Left renal cortex interstitium (tissue), 4 donors: ENCODE measurements at places on chromosomes 5 and 9. TPM values are rescaled to one million over a fixed set of nuclear protein-coding genes. Genes with fewer than 3 reads are reported as not detected.

Gene HRCT1
- 0.28 TPM for polyA plus RNA-seq

DNA sequence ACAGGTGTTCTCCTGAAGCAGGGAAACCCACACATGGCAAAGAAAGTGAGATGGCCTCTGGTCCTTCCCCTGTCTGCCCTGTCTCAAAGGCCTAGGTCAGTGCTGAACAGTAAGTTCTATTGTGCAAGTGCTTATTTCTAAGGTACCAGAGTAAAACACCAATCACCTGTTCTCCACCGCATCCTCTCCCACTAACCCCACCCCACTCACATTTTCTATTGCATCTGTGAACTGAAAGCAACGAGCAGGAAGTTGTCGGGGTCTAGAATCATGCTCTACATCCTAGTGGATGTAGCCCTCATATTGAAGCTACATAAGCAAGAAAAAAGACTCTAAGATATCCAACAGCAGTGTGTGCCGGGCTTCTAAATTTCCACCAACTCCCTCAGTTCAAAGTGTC is 265.9 kb downstream of the ENC1 start:
- no peak for DNase-seq

GRCh38 chr5:143916451-143916850 is 104.5 kb downstream of the HMHB1 start:
- no peak for DNase-seq

DNA sequence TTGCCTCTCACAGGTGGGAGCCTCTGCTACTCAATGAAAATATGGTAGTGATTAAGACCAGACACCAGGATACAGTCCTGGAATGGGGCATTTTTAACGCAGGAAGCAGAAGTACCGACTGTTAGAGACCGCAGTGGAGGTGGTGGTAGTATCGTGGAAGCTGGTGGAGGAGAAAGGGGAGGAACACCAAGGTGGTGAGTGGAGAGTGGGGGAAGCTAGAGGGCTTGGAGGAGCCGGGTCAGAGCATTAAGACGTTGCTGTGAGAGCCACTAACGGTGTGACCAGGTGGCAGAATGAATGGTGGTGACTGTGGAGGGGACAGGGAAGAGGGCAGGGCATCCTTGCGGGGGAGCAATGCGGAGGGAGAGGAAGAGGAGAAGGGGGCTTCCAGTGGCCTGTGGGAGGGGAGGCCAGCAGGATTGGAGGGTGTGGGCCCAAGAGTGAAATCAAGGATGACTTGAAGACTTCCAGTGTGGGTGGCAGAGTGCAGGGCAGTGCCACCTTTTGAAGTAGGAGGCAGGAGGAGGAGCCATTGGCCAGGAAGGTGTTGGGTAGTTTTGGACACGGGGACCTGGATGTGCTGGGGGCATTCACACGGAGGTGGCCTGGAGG is 1.6 kb upstream of the UBAC1 start:
- DNase-seq, result no peak

DNA sequence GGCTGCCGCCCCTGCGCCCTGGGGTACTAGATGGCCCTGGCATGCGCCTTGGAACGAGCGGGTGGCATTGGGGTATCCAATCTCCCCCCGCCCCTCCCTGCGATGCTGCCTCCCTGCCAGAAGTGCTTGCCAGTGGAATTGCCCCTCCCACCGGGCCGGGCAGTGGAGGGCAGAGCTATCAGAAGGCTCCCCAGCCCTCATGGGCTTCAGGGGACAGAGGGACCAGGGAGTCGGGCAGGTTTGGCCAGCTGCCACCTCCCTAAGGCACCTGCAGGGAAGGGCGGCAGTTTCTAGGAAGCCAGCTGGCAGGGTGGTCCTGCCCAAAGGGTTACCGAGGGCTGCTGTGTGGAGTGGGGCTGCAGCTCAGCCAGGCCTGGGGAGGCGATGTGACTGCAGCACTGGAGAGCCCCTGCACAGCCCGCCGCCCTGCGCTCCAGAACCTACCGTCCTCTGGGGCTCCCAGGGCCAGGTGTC is 52.8 kb upstream of the EGFL7 start:
- no peak for DNase-seq

GRCh38 chr9:76580188-76580587 is 121.2 kb downstream of the GCNT1 start:
- no peak for DNase-seq

- no peak for DNase-seq
Measured at GRCh38 chr9:14306672-14307660, 7.0 kb downstream of the NFIB start.

Gene TLR4
- polyA plus RNA-seq, result 10.7 TPM

Gene SPINK5
- 0.27 TPM for polyA plus RNA-seq
